AG04450 (cell line): ENCODE measurements at places on chromosomes 6 and 20. TPM values are rescaled to one million over a fixed set of nuclear protein-coding genes. Genes with fewer than 3 reads are reported as not detected.

- DNase-seq, result peak; percentile 7
Measured at GRCh38 chr6:32047855-32048766, 9.9 kb downstream of the CYP21A2 start.

- no peak for DNase-seq
Measured at GRCh38 chr6:35724059-35724458, 12.8 kb upstream of the ARMC12 start.

GRCh38 chr6:104459543-104459942, 400.2 kb downstream of the HACE1 start:
- DNase-seq, result no peak

- DNase-seq, result no peak
Measured at GRCh38 chr20:58851221-58851968, 693 bp upstream of the GNAS-AS1 start.

GRCh38 chr6:160095146-160095845, 26.3 kb upstream of the SLC22A1 start:
- DNase-seq, result no peak

GRCh38 chr6:134295953-134296553, 21.9 kb downstream of the SGK1 start:
- peak; percentile 96 for DNase-seq

DNA sequence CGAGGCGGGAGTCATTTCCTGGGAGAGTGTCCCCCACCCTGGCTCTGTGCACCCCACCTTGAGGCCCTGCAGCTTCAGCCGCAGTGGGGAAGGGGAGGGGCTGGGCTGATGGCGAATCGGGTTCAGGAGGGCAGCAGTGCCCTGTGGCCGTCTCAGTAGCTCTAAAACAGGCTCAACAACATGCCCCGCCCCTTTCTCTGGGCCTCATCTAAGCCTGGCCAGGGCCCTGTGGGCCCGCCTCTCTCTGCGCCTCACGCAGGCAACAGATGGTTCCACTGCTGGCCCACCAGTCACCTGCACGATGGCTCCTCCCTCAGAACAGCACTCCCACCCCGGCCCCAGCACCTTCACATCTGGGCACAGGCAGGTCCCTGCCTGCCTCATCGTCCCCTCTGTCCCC, 30.2 kb downstream of the CHRNA4 start:
- DNase-seq, result no peak

GRCh38 chr6:37074053-37074827, 68.8 kb downstream of the FGD2 start:
- DNase-seq, result no peak

DNA sequence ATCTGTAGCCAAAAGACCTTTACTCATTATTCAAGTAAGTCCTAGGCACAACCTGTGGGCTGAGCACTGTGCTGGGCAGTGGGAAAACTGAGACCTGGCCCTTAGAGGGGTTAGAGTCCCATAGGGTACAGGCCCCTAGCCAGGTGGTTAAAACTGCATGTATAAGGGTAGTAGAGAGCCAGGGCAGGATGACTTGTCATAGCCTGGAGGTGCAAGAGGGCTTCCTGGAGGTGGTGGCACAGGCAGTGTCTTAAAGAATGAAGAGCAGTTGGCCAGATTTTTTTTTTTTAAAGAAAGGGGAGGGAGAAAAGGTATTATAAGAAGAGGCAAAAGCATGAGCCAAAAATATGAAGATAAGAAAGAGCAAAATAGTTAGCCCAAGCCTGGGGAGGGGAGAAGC, 176.6 kb upstream of the KCNK16 start:
- no peak for DNase-seq

DNA sequence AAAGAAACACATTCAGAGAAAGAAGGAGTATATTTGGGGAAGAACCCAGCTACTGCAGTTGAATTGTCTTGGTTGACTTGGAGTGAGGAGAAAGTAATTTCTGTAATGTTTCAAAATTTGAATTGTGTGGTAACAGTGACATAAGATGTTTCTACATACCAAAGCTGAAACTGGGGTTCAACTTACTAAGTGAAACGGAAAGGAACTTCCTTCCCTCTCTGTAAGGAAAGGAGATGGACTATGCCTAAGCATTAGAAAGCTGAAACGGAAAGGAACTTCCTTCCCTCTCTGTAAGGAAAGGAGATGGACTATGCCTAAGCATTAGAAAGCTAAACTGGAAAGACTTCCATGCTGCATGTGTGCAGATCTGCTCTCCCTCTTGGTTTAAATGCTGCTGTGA, 46.0 kb downstream of the HUS1B start:
- DNase-seq, result no peak

DNA sequence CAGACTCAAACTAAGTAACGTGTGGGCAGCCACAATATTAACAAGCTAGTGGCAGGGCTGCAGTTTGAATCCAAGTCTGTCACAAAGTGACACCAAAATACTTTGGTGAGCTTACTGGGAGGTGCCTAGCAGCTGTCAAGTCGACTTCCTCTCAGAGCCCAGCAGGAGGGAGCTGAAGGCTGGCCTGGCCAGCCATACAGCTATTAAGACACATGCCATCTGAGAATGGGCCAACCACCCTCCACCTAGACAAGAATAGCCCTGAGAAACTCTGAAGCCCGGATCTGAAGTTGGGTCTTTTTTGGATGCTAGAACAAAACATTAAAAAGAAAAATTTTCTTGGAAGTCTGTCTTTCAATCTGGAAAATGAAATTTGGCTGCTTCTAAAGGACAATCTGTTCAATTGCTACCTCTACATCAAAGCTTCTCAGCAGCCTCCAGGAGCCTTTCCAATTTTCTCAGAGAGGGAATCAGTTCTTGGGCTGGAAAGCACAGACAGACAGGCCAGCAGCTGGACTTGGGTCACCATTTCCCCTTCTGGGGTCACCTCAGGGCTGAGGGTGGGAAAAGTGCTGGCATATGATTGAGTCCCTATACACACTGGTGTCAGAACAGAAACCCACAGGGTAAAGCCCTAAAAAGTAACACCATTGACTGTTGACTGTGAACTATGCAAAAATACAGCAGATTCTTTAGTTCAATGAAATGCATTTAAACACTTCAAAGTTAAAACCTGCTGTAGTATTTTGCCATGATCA, 42.9 kb downstream of the UQCC1 start:
- no peak for DNase-seq

- no peak for DNase-seq
Measured at GRCh38 chr6:40714143-40714542, 127.0 kb upstream of the LRFN2 start.

GRCh38 chr6:151038616-151039015, 173.1 kb downstream of the MTHFD1L start:
- no peak for DNase-seq

DNA sequence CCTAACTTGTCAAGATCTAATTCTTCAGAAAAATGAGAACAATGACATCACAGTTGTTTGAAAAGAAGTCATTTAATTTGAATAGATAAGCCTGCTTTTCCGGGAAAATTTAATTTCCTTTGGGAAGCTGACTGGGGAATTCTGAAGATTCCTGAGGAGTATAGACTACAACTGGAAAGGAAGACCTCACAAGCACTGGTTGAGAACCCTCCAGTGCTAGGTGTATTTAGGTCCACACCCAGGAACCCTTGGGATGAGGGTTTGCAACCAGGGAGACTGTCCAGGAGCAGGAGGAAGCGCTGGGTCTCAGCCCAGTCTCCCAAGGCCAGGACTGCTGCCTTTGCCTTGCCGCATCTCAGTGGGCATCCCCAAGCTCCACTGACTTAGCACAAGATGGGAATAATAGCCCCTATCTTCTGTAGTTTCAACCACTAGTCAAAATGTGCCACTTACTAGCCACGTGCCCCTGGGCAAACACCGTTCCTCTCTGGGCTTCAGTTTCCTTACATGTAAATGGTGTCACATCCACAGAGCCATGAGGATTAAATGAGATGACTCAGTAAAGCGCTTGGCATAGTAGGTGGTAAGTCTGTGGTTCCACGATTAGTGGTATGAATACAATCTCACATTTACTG, 6.9 kb upstream of the CD93 start:
- no peak for DNase-seq

GRCh38 chr20:46541229-46541935, 9.1 kb downstream of the OCSTAMP start:
- DNase-seq, result no peak

DNA sequence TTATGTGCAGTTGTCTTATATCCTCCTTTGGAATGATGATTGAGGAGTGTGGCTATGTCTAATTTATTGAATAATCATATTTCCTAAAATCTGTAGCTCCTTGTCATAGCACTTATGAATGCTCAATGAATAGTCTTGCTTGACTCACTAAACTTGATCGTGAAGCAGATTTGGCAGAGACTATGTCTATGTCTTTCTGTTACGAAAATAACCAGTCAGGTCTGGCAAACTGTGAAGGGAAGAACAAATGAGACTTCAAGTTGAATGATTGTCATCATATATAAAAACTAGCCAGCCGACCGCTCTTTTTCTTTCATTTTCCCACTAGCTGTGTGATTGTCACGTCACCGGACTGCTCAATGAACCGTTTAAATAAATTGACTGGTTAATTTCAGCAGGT, 1303.9 kb upstream of the GJE1 start:
- DNase-seq, result no peak

DNA sequence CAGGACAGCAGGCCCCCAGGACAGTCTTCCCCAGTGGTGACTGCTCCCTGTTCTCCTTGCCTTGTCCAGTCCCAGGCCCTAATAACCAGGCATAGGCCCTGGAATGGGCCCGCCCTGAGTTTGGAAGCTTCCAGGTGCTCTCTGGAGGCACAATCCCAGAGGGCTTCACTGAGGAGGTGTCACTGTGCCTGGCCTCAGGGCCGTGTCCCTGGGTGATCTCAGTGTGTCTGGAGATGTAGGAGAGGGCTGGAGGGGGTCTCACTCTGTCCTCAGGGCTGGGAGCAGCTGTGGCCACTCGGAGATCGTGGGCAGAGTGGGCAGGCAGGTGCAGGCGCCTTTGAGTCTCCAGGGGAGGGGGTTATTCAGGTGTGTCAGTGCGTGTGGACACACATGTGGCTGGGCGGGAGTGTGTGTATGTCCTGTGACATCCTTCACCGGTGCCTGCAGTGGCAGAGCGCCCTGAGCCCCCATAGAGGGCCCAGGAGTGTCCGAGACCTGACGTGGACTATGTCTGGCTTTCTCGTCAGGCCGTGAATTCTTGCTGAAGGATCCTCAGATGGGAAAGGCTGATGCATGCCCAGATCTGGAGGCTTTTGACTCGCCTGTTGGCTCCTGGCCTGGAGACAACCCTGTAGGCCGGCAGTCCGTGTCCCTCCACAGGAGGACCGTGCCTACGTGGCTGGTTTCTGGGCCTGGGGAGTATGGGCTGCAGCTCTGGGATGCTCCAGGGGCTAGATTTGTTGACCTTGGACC, 5.5 kb upstream of the NPBWR2 start:
- DNase-seq, result no peak

DNA sequence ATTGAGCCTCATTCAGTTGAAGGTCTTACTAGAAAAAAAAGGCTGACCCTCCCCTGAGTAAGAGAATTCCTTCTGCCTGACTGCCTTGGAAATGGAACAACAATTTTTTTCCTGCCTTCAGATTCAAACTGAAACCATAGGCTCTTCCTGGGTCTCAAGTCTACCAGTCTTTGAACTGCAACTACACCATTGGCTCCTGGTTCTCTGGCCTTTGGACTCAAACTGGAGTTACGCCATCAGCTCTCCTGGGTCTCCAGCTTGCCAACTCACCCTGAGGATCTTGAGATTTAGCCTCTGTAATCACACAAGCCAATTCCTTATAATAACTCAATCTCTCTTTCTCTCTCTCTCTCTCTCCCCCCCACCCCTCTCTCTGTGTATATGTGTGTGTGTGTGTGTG, 36.0 kb upstream of the SNX9 start:
- no peak for DNase-seq

DNA sequence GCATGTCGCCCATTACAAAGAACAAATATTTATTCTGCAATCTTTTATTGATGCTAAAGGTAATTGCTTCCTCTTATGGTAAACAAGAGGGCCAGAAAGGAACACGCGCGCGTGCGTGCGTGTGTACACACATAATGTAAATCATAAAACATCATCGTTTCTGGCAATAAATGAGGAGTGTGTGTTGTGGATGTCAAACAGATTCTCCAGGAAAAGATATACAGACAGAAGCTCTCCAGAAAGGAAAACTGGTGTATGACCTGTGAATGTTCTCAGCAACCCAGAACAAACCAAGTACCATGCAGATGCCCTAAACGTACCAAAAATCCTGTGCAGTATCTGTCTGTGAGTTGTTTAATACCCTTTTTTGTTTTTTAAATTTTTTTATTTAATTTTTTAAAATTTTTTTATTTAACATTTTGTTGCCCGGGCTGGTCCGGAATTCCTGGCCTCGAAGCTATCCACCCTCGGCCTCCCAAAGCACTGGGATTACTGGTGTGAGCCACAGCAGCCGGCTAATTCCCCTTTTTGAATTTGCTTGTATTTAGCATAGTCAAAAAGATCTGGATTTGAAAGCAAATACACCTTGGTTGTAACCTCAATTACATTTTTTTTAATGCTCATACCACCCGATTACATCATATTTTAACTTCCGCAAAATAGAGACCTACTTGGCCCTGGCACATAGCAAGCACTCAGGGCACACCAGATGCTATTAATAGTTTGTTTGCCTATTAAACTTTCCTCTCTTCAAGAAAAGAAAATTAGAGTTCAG, 909 bp upstream of the NUDT3 start:
- DNase-seq, result no peak

DNA sequence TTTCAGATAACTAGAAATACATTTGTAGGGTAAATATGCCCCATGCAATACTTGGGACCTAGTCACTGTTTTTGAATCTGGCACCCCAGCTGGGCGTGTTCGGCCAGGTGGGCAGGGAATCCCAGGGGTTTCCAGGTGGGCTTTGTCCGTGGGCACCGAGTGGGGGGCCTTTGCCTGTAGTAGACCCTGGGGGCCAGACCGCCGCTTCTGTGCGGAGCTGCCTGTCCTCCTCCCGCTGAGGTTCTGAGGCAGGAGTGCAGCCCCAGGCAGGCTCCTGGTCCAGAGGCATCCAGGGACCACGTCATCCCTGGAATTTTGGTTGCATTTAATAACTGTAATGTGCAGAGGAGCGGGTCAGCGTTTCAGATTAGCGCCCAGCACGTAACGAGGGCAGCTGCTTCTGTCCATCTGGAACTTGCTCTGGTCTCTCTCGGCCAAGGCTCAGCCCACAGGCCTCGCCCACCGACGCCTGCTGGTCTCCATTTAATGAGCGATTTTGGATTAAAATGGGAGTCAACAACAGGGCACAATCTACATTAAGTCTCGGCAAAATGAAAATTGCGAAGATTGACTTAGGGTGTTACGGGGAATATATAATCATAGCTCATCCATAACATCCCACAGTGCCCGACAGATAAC, 12.8 kb downstream of the BHLHE23 start:
- no peak for DNase-seq

C6orf15 gene
- polyA plus RNA-seq, result not detected in 2 replicates

FOXF2 gene
- polyA plus RNA-seq, result 17.3 TPM in 2 replicates

DUSP15 gene
- polyA plus RNA-seq, result not detected in 2 replicates

PKHD1 gene
- not detected in 2 replicates for polyA plus RNA-seq

NKX2-2 gene
- not detected in 2 replicates for polyA plus RNA-seq

ERVFRD-1 gene
- not detected in 2 replicates for polyA plus RNA-seq
